ENCODE measurements at places on chromosomes 12 and 14.

DNA sequence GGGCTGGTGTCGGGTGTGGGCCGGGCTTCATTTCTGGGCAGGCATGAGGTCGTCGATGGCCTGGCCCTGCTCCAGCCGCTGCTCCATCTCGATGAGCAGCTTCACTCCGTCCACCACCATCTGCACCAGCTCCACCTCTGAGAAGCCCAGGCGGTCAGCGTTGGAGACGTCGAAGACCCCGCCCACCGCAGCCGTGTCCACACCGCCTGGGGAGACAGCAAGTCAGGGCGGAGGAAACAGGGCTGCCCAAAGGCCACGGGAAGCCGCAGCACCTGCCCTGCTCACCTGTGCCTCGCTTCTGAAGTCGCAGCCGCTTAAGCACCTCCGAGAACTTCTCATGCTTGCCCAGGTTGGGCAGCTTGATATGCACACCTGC, 2.8 kb downstream of the CKB start:
- no peak for DNase-seq

GRCh38 chr12:57008178-57008577, 1.8 kb upstream of the ZBTB39 start:
- DNase-seq = no peak

DNA sequence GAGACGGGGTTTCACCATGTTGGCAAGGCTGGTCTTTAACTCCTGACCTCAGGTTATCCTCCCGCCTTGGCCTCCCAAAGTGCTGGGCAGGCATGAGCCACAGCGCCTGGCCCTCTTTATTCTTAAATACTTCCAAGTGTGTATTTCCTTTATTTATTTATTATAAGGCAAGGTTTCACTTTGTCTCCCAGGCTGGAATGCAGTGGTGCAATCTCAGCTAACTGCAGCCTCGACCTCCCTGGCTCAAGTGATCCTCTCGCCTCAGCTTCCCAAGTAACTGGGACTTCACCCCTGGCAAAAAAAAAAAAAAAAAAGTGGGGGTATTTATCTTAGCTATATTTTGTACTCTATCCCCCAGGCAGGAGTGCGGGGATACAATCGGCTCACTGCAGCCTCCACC, 6.8 kb downstream of the FAM216A start:
- DNase-seq = no peak

DNA sequence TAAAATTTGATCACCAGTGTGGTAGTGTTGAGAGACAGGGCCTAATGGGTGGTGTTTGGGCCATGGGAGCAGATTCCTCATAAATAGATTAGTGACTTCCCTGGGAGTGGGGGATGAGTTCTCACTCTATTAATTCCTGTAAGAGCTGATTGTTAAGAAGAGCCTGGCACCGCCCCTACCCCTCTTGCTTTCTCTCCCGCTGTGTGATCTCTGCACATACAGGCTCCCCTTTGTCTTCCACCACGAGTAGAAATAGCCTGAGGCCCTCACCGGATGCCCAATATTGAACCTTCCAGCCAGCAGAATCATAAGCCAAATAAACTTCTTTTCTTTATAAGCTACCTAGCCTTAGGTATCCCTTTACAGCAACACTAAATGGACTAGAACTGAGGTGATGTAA, 31.9 kb upstream of the CAND1 start:
- DNase-seq = no peak

DNA sequence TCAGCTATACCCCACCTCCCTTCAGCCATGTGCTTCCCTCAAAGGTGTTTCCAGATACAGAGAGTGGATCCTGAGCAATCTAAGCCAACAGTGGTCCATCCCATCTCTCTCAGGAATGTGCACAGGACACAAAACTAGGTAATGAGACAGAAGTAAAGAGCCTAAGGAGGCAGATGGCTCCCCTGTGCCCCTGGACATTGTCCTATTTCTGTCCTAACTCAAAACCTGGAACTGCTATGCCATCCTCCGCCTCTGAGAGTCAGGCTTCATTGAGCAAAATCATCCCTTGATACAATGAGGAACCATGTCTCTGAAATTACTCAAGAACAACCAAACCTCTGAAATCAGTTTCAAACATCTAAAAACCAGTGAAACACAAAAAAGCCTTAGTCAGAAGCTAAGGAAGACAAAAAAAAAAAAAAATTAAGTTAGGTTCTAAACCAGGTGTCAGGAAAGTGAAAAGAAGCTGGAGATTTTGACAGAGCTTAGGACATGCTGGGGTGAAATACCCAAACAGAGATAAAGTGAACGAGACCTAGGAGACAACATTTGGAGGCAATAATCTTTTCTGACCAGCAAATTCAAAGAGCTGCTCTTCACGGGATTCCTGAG, 200.3 kb upstream of the PLEKHG7 start:
- no peak for DNase-seq

- DNase-seq = no peak
These were observed 443.3 kb downstream of the DPF3 start for GRCh38 chr14:72450473-72451044.

DNA sequence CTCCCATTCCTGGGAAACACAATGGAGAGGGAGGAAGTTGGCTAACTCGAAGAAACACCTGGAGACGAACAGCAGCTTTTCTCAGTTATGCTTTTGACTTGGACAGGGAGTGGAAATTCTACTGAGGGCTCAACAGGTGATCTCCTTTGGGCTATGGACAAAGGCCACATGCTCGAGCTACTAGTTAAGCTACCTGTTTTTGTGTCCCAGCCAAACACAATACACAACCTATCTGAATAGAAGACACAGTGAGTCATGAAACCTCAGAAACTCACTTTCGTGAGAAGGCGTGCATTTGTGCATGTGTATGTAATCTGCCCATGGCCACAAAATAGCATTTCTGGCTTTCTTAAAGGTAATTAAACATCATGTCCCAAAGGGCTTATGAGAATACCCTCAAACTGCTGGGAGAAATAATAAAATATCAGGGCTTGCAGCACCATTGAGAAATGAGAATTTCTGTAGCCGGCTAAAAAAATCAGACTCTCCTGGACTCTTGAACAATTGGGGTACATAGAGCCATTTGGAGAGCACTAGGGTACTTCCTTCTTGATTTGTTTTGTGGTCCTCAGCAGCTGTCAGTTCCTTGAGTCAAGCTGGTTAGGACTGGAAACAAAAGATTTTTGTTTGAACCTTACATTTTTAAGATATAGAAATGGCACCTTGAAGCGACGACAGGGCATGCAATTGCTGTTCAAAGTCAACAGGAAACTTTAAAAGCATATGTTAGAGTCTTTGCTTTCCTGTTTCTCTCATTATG, 85.5 kb upstream of the PTHLH start:
- DNase-seq = no peak

DNA sequence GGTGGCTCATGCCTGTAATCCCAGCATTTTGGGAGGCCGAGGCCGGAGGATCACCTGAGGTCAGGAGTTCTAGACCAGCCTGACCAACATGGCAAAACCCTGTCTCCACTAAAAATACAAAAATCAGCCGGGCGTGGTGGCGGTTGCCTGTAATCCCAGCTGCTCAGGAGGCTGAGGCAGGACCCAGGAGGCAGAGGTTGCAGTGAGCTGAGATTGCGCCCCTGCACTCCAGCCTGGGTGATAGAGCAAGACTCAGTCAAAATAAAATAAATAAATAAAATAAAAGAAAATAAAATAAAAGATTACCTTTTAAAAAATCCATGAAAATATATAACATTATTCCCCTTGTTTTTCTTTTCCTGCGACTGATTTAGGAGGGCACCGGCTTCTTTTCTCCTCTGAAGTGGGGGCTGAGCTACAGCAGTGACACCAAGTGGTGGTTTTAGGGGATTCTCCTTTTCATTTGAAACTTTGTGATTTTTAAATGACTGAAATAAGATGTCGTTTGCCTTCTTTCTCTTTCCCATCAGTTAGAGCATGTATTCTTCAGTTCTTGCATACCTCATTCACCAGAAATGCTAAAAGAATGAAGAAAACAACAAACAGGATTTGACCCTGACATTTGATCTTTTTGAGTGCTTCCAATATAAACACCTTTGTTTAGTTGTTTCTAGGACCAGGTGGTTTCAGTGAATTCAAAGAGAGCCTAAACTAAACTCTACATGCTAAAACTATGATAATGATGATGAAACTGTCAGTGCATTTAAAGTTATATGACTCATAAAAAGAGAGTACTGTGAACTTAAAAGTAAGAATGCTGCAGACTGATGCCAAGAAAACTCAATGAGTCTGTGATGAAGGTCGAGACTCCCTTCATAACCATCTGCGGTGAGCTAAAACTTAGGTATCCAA, 22.6 kb upstream of the PKP2 start:
- no peak for DNase-seq

DNA sequence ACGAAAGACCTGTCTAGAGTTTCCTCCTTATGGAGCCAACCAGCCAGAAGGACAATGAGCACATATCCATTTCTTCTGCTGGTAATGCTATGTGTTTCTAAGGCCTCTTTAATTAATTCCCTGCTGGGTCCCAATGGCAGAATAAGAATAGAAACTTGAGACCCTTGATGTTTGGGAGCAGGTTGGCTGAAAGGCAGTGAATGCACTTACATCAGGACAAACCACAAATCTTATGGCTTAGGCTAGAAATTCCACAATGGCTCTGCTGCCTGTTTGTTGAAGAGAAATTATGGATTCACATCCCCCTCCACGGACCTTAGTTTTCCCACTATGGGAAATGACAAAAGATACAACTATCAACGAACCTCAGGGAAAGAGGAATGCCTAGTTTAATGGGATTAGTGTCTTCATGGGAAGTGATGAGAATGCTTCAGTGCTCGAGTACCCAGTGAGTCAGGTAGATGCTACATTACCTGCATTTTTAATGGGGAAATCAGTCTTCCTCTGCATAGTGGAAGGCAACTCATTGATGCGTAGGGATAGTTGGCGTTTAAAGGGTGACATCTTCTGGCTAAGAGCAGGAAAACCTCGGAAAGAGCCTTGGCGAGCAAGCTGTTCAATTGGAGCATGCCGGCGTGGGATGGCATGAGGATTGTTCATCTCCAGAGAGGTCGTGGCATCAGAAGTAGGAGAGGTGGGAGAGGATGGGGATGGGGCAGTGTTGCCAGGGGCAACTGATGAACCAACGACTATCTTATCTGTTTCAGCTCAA, 46.5 kb downstream of the PAPLN start:
- DNase-seq = no peak

DNA sequence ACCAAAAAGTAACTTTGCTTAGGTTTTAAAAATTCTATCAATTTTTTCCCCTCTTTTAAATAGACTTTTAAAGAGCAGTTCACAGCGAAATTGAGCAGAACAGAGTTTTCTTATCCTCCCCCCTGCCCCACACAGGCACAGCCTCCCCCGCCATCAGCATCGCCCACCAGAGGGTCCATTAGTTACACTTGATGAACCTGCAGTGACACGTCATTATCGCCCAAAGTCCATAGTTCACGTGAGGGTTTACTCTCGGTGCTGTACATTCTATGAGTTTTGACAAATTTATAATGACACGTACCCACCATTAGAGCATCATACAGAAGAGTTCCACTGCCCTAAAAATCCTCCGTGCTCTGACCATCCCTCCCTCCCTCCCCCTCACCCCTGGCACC, 58.4 kb downstream of the FZD10 start:
- DNase-seq = no peak

GRCh38 chr14:102805941-102806340, 28.7 kb downstream of the TRAF3 start:
- DNase-seq = no peak

DNA sequence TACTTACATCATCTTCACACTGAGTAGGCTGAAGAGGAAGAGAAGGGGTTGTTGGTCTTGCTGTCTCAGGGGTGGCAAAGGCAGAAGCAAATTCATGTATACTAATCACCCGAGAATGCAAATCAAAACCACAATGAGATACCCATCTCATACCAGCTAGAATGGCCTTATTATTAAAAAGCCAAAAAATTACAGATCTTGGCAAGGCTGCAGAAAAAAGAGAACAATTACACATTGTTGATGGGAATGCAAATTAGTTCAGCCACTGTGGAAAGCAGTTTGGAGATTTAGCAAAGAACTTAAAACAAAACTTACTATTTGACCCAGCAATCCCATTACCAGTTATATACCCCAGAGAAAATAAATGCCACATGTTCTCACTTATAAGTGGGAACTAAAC, 154.9 kb downstream of the SEC23A start:
- DNase-seq = no peak

- DNase-seq = no peak
These were observed 39.5 kb downstream of the TPCN1 start for GRCh38 chr12:113260636-113261300.

GRCh38 chr14:31536201-31536960, 24.8 kb upstream of the NUBPL start:
- DNase-seq = no peak

DNA sequence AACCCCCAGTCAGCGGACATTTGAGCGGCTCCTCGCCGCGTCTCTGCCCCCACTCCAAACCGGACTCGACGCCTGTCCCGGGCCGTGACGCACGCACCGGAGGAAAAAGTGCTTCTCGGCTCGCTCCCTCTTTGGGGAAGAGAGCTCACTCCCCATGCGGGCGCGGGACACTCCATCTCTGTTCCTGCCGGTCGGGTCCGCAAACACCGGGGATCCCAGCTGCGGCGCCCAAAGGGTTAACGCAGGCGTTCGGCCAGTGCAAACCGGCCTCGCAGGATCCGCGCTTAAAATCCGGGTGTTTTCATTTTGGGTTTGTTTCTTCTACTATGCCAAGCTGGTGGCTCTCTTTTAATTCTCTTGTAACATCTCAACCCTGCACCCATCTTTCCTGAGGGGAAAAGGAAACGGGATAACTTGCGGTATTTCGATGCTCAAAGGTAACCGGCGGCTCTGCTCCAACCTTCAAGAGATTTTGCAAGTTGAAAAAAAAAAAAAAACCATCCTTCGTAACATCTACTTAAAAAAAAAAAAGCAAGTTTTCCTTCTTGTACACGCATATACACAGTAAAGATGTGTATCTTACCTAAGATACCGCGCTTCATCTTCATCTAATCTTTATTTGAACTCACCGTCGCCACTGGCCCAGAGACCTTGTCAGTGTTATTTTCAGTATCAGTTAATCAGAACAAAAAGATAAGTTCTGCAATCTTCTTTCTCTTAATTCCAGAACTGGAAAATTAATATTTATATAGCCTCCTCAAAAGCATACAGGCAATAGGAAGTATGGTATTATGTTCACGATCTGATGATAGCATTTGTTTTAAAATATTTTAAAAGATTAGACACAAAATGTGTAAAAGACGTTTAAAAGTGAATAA, 1.6 kb upstream of the ATP2B1 start:
- peak; percentile 85 for DNase-seq

Data from sciatic nerve (tissue), 2 donors.